ENCODE measurements at places on chromosomes 5 and 9.
A peak's percentile ranks its signal among the peaks of the same experiment; 100 is the strongest.

- no peak for DNase-seq
Measured at GRCh38 chr5:146731909-146732659, 146.5 kb downstream of the PPP2R2B start.

DNA sequence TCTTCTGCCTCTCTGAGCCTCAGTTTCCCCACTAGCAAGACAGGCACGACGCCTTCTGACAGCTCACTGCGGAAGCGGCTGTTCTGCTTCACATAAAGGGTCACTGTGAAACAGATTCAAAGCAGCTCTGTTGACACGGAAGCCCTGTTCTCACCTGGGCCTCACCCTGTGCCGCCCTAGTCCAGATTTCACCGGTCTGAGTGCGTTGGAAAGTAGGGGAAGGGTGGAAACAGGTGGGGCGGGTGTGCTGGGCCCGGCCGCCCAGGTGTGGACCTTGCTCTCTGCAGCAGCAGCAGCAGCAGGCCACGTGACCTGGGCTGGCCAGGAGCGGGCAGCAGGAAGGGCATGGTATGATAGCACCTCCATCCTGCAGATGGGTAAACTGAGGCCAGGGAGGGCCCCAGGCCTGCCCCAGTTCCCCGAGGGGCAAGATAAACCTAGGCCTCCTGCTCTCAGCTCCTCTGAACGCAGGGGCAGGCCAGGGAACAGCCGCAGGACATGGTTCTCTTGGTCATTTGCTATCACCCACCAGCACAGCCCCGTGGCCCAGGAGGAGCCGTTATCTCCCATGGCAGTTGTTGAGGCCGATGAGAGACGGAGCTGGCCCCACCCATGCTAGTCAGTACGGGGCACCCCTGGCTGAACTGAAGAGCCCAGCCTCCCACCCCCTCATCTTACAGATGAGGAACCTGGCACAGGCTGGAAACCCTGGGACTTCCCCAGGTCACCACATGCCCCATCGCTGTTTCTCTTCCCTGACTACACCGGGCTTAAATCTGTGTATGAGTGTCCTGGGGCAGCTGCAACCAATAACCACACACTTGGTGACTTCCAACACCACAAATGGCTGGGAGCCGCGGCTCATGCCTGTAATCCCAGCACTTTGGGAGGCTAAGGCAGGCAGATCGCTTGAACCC lies 12.1 kb downstream of the PTGES2 start:
- no peak for DNase-seq

DNA sequence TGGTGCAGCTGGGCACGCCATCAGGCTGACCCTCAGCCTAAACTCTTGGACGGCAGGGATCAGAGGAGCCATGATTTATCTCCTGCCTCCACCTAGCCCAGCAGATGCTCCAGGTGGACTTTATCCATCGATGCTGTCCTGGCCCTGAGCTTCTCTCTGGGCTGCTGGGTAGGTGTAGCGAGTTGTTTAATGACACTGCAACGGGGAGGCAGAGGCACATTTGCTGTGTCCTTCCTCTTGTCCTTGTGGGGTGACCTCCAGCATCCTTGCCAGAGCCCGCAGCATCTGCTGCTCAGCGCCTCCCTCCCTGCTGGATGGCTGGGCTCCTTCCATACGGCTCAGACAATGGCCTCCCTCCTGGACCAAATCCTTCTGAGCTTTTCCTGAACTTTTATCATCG lies 103.1 kb upstream of the IRX4 start:
- no peak for DNase-seq

DNA sequence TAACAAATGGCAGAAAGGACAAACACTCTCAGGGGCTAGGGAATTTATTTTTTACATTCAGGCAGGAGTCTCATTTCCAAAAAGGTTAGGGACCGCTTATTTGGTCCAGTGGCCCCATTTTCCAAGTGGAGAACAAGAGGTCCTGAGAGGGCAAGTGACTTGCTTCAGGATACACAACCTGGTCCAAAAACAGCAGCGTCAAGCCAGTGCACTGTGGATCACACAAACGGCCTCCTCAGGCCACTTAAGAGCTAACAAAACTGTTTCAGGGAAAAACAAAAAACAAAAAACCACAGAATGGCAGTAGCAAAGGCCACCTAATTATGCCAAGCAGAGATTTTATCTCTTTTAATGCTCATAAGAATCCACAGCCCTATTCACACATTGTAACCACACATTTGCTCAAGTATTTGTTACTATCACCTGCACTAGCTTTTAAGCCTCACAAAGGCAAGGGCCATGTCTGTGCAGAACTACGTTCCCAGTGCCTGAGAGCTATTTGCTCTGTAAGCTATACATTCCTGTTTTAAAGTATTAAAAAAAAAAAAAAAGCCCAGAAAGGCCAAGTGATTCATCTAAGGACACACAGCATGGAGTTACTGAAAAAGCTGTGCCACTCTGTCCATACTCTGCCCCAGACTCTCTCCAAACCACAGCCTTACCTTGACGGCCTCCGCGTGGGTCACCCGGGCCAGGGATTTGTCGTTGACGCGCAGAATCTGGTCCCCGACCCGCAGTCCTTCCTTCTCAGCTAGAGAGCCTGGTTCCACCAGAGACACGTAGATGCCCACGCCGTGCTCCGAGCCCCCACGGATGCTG lies 1.5 kb downstream of the WHRN start:
- DNase-seq, result no peak

GRCh38 chr9:76116913-76117312 lies 226.4 kb downstream of the PCSK5 start:
- DNase-seq, result no peak

DNA sequence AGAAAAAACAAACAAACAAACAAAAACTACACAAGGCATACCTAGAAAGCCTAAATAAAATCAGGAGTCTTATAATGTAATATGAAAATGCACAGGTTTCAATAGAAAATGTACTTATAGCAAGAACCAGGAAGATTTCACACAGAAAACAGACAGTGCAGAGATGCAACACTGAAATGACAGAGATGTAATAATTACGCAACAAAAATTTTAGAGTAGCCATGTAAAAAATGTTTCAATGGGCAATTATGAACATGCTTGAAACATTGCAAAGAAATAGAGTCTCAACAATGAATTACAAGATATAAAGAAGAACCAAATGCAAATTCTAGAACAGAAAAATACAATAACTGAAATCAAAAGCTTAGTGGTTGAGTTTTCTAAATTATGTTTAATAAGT lies 405.9 kb downstream of the PLK2 start:
- DNase-seq, result no peak

GRCh38 chr9:84834426-84834825 lies 164.9 kb downstream of the NTRK2 start:
- DNase-seq, result no peak

DNA sequence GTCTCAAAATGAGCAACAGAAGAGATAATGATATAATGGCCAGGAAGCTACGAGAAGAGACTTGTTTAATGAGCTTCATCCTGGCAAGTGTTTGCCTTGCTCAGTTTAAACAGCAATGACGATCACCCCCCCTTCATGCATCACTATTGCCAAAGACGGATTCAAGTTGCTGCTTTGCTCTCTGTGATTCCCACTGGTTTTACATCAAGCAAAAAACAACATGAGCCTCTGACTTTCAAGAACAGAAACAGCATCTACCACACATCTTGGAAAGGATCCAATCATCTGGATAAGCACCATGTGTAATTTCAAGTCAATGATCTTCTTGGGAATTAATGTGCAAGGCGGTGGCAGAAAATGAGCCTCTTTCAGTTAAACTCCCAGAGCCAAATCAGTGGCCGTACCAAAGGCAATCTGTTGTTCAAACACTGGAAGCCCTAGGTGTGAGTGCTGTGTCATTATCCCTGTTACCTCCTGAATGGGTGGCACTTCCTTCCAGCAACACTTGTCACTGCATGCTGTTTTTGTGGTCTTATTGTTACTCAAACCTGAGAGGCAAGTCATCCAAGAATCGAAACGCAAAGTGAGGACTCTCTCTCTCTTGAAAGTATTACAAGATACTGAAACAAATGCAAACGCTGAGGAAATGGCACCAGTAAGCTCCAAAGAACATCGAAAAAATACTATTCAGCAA lies 72.8 kb downstream of the MED27 start:
- peak; percentile 50 for DNase-seq

- no peak for DNase-seq
Measured at GRCh38 chr5:32255540-32255900, 57.2 kb downstream of the MTMR12 start.

DNA sequence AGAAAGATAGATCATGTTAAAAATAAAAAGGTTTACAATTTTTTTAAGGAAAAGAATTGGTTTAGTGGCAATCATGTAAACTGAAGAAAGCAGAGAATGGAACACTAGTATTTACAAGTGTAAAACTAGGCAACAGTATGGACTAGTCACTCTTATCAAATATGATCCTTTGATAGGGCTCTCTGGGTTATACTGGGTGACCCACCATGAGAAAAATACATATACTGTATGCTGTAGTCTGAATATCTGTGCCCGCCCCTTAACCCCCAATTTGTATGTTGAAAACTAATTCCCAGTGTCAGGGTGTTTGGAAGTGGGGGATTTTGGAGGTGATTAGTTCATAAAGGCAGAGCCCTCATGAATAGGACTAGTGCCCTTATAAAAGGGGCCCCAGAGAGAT lies 236.8 kb upstream of the TARS1 start:
- DNase-seq, result no peak

GRCh38 chr9:90847971-90848370 lies 46.4 kb downstream of the SYK start:
- DNase-seq, result no peak

- no peak for DNase-seq
Measured at GRCh38 chr5:129001841-129002526, 36.7 kb downstream of the SLC27A6 start.

DNA sequence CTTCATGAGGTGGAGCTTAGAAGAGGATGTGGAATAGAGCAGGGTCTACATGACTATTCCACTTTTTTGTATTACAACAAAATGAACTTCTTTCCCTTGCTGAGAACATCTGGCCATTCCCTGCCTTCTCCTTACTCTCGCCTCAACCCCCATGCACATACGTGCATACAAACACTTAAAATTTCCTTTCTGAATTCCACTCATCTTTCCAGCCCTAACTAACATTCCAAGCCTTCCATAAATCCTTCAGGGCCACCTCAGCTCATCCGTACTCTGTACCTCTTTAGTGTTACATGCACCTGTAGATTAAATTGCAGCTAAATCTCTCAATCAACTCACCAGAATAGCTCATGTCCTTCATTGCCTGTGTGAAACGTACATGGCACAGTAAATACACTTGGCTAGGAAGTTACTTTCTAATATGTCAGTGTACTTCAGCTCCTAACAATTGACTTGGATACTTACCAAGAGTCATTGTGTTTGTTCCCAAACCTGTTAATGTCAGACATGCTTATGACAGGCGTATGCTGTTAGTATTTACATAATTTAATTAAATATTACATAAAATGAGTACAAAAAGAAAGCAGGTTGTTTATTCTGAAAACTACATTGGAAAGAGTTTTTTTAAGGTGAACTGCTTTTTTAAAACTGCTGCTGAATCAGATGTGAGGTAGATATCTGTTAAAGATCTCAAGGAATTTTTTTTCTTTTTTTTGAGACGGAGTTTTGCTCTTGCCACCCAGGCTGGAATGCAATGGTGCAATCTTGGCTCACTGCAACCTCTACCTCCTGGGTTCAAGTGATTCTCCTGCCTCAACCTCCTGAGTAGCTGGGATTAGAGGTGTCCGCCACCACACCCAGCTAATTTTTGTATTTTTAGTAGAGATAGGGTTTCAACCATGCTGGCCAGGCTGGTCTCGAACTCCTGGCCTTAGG lies 55.7 kb downstream of the GLIS3 start:
- no peak for DNase-seq

- no peak for DNase-seq
Measured at GRCh38 chr9:104992659-104993058, 64.7 kb upstream of the ABCA1 start.

DNA sequence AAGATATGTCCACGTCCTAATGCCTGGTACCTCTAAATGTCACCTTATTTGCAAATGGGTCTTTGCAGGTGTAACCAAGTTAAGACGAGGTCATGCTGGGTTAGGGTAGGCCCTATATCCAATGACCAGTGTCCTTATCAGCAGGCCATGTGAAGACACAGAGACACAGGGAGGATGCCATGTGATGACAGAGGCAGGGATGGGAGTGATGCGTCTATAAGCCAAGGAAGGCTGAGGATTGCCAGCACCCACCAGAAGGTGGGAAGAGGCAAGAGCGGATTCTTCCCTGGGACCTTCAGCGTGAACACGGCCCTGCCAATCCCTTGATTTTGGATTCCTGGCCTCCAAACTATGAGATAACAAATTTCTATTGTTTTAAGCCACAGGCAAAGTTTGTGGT lies 123.4 kb upstream of the CXCL14 start:
- DNase-seq, result no peak

DNA sequence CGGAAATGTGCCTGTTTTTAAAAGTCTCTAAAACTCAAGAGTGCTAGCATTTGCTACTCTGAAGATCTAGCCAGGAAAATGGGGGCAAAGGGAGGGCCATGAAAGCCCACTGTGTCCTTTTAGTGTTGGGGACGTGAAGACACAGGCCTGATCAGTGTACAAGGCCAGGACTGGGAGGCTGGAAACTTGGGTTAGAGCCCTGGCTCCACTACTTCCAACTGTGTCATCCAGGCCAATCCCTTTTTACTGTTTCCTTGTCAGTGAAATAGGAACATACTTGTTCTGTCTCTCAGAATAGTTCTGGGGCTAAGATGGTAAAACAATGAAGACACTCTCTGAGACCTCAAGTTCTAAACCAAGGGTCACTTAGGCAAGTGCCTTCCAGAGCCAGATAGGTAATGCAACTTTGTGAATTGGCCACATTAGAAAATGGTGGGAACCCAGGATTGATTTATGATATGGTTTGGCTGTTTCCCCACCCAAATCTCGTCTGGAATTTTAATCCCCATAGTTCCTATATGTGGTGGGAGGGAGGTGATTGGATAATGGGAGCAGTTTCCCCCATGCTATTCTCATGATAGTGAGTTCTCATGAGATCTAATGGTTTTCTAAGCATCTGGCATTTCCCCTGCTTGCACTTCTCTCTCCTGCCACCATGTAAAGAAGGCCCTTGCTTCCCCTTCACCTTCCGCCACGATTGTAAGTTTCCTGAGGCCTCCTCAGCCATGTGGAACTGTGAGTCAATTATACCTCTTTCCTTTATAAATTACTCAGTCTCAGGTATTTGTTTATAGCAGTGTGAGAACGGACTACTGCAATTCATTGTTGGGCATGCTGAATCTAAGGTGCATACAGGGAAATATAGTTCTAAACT lies 30.4 kb upstream of the B4GALT1 start:
- DNase-seq, result no peak

DNA sequence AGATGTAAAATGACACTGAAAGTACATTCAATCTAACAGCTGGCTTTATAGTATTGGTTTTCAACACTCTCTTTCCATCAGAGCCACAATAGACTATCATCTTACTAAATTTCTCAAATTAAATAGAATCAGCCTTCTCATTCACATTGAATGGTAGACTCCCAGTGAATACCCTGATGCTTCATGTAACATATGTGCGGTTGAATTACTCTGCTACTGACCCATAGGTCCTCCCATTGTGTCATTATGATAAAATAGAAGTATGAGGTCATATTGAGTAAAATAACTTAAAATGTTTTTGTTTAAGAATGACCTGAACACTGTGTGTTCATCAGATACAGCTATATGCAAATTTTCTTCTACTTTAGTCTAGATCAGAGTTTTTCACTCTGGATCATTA lies 75.9 kb upstream of the ADAMTSL1 start:
- DNase-seq, result peak; percentile 31

- DNase-seq, result no peak
Measured at GRCh38 chr5:157370967-157371366, 89.0 kb upstream of the NIPAL4 start.

- DNase-seq, result no peak
Measured at GRCh38 chr5:95871146-95871806, 48.8 kb upstream of the GLRX start.

GRCh38 chr9:123946101-123946821 lies 16.3 kb upstream of the DENND1A start:
- DNase-seq, result no peak

Measured in NCI-H1092 (cell line).